NCI-H2029 (cell line): ENCODE measurements at places on chromosomes 3 and 15.

DNA sequence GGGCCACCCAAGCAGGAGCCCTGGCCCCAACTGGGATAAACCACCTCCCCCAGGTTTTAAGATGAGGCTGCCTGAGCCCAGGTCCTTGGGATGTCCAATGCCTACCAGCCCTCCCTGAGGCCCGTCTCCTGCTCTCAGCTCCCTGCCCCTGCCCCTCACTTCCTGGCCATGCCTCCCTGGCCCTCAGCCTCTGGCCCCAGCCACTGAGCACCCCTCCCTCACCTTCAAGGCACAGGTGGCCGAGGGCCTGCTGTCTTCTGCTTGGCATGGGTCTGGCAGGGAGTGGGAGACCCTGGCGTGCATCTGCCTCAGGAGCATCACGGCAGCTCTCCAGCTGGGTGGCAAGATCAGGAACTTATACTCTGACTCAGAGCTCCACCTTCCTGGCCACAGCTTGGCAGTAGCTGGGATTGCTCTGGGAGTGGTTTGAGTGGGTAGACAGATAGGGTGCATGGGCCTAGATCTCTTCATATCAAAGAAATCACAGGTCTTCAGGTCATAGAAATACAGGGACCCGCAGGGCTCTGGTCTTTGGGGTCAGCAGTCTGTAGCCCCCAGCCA, at the start of gene PLA2G4E:
PLA2G4E (minus strand) TSS at position 330 of the 561 bp plus-strand sequence; CDS start at position 318, 12 bp downstream.
- no peak for DNase-seq

DNA sequence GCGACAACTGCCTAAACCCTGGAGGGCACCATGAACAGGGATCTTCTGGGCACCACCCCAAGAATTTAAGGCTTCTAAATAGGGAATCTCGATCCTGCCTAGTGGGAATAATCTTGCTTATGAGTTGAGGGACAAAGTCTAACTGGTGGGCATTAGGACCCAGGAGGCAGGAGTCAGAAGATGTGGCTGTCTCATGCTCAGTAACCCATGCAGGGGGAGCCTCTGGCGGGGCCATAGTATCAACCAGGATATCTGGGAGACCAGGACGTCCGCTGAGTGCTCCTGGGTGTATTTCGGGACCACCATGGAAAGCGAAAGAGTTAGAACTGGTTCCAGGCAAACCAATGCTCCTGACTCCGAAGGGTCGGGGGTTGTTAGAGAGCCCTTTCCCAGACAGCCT, 356.1 kb downstream of the OTOL1 start:
- no peak for DNase-seq

DNA sequence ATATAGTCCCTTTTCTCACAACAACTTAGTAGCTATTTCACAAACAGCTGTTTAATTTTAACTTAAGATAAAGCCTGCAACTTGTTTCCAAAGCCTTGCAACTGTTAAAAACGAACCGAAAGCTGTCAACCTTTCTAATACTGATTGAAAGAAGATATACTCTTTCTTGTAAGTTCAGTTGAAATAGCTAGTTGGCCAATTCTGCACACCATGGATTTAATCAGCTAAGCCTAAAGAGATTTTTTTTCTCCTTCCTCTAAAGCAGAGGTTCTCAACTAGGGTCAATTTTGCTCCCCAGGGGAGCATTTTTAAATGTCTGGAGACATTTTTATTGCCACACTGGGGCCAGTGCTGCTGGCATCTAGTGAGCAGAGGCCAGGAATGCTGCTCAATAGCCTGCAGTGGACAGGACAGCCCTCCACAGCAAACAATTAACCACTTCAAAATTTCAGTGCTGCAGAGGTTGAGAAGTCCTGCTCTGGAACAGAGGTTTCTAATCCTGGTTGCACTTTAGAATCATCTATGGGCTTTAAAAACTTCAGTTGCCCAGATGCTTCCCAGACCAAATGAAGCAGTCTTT, 26.2 kb downstream of the MINDY4B start:
- no peak for DNase-seq

DNA sequence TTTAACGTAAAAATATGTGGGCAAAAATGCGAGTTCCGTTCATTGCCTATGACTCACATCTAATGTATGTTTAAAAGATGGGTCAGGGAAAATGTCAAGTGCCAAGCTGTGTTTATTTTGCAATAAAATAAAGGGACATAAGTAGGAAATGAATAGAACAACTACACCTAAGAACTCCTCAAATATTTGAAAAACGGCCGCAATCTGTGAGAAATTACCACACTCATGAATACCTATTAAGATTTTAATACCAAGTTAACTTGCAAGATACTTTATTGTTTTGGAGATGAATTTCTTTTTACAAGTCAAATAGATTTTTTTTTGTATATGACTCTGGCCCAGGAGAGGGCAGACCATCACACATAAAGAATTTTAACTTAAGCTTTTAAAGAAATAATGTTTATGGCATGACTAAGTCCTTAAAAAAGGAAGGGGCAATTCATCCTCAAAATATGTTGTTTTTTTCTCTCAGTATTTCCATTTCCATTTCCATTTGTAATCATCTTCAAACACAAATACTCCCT, 152.7 kb downstream of the SUCNR1 start:
- peak; percentile 19 for DNase-seq

DNA sequence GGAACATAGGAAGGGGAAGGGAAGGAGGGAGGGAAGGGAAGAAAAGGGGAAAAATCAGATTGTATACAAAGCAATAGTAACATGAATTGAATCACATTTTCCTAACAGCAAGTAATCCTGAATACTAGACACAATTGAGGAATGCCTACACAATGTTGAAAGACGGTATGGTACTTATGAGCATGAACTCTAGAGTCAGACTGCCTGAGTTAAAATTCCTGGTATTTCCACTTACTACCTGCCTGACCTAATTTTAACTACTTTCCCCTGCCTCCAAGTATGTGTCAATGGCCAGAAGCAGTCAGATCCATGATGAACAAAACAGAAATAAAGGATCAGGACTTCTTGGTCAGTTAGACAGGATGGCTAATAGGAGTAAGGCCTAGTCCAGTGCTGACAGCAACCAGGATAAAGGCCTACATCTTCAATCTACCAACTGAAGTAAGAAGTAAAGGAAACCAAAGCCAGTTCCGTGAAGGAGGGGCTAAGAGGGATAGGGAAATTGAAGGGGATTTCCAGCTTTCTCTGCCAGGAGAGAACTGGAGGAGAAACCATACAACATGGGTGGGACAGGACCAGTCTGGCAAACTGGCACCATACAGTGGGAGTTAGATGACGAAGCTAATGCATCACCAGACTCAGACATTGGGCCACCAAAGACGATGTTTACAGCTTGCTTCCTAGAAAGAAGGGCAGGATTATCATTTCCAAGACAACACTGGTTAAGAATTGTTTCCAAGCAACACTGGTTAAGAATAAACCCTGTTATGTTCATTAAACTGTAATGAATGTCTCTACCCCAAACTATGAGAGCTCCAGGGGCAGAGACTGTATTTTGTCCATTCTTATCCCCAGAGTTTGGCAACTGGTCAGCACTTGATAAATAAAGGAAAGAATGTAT, 151.6 kb upstream of the UBE2E2 start:
- no peak for DNase-seq

DNA sequence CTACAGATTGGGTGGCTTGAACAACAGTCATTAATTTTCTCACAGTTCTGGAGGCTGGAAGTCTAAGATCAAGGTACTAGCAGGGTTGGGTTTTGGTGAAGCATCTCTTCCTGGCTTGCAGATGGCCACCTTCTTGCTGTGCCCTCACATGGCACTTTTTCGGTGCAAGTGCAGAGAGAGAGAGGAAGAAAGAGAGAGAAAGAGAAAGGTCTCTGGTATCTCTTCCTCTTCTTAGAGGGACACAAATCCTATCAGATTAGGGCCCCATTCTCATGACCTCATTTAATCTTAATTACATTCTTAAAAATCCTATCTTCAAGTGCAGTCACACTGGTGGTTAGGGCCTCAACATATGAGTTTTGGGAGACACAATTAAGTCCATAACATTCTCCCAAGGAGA, 167.1 kb downstream of the NFKBIZ start:
- no peak for DNase-seq

DNA sequence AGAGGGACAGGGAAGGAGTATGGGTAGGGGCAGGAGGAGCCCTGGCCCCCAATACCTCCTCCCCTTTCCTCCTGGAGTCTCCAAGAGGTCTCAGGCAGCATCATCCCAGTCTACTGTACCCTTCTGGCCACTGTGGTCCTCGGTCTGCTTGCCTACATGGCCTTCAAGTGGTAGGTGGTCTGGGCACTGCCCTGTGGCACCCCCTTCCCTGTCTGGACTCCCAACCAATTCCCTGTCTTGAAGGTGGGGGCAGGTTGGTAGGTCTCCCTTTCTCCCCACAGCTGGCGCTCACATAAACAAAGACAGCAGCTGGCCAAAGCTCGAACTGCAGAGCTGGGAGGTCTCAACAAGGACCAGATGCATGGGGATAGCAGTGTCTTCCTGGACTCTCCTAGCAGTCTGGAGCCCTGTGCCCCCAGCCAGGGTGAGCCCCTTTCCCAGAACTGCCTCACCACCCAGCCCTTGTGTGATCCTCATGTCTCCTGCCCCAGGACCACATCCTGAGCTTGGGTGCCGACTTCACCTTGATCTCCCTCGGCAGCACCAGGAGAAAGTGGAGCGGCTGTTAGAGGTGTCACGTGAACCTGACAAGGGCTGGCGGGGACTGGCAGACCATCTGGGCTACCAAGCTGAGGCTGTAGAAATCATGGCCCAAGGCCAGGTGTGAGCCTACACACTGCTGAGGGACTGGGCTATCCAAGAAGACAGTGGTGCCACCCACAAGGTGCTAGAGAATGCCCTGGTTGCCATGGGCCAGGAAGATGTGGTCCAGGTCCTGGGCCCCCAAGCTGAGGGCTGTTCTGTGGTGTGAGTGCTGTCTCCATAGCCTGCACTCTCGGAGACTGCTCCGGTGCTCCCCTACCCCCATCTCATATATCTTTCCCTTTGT, 33.1 kb downstream of the NBEAL2 start:
- DNase-seq: peak; percentile 58

- no peak for DNase-seq
Observed at GRCh38 chr3:44885618-44886017, 11.2 kb downstream of the TGM4 start.

- no peak for DNase-seq
Observed at GRCh38 chr15:101827257-101827656, 15.3 kb downstream of the OR4F15 start.

GRCh38 chr3:45730409-45731154, 41.4 kb downstream of the SACM1L start:
- no peak for DNase-seq

DNA sequence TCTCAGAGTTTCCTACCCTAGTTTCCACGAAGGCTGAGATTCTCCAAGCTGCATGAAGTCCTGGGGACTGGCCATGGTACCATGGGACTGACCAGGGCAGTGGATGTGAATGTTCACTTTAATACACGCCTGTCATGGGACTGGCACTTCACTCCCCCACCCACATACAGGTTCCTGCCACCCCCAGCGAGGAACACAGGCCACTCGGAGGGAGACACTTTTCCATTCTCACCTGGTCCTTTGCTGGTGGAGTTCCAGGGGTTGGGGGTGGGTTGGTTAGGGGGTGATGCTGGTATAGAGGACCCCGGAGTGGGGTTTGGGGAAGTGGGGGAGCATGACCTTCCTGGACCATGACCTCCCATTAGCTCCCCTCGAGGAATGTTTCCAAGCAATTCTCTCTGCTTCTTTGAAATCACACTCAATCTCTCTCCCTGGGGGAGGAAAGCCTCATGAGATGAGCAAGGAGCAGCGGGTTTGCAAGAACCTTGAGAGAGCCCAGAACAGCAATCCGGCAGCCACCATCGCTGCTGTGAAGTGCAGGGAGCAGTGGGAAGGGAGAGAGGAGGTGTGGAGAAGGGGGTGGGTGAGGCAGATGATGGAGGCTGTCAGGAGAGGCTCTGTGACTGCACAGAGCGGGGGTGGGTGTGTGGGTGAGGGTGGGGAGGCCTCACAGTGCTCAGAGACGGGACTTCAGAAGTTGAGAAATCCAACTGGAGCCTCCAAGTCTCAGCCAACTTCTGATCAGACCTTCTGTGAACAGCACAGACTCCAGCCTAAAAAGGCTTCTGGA, 69.7 kb downstream of the ADCY5 start:
- no peak for DNase-seq

- peak; percentile 3 for DNase-seq
Observed at GRCh38 chr15:39795486-39795885, 12.8 kb upstream of the FSIP1 start.

GRCh38 chr3:132267391-132267993, 49.7 kb upstream of the ACP3 start:
- no peak for DNase-seq

GRCh38 chr3:39362812-39363211, 20.4 kb upstream of the SLC25A38 start:
- DNase-seq: peak; percentile 86

- no peak for DNase-seq
Observed at GRCh38 chr3:68403741-68404140, 528.6 kb downstream of the TAFA4 start.

GRCh38 chr3:40801284-40801741, 276.6 kb downstream of the ZNF621 start:
- no peak for DNase-seq

GRCh38 chr15:56228854-56229253, 14.8 kb downstream of the RFX7 start:
- no peak for DNase-seq

DNA sequence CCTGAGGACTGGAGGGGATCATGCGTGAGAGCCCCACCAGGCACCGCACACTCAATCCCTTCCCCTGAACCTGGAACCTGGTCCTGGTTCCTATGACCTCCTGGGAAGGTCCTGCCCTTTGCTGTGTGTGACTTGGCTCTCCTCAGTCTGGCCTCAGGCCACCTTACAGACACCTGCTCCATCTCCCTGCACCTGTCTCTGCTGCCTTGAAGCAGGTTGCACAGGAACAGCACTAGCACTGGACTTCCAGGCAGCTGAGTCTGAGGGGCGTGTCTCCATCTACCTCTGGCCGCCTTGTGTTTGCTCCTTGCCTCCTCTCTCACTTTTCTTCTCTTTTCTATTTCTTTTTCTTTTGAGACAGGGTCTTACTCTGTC, 15.4 kb downstream of the PSTPIP1 start:
- DNase-seq: peak; percentile 13

DNA sequence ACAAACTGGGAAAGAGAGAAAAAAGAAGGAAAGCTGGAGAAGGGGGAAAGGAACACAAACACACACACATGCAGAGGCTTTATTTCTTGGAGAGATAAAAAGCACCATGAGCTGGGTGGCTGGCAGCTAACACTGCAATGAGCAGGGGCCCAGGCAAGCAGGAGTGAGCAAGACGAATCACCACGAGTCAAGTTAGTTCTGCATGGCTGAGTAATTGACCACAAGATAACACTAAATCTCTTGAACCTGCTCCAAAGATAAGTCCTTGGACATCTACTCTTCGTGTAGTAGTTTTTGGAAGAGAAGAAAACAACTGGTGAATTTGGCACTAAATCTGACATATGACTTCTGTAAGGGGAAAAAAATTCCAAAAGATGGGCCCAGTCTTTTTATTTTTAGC, 100.9 kb downstream of the MYO5A start:
- DNase-seq: no peak

- no peak for DNase-seq
Observed at GRCh38 chr3:134517791-134518190, 31.9 kb downstream of the CEP63 start.

GRCh38 chr3:81952141-81952540, 190.7 kb upstream of the GBE1 start:
- no peak for DNase-seq
